Common myeloid progenitor, CD34-positive (primary cell): ENCODE measurements at places on chromosomes 5 and 9.
A peak's percentile ranks its signal among the peaks of the same experiment; 100 is the strongest.

- no peak for DNase-seq
Observed at GRCh38 chr5:137433539-137433938, 65.6 kb downstream of the SPOCK1 start.

DNA sequence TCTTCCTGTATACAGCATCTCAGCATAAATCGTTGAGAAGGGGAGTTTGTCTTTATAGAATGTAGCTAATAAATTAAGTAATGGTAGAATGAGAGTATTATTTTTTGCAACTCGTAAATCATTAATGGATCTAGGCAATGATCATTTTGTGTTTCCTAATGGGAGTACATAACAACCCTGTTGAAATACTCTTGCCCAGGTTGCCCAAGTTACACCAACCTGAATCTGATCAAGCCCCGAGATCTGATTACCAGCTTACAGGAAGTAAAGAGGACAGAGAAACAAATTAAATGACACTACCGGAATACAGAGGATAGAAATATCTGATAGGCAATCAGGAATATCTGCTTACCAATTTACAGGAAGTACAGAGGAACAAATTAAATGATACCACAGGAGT is 107.3 kb downstream of the AOPEP start:
- no peak for DNase-seq

GRCh38 chr5:152813526-152813925 is 408.4 kb upstream of the NMUR2 start:
- no peak for DNase-seq

DNA sequence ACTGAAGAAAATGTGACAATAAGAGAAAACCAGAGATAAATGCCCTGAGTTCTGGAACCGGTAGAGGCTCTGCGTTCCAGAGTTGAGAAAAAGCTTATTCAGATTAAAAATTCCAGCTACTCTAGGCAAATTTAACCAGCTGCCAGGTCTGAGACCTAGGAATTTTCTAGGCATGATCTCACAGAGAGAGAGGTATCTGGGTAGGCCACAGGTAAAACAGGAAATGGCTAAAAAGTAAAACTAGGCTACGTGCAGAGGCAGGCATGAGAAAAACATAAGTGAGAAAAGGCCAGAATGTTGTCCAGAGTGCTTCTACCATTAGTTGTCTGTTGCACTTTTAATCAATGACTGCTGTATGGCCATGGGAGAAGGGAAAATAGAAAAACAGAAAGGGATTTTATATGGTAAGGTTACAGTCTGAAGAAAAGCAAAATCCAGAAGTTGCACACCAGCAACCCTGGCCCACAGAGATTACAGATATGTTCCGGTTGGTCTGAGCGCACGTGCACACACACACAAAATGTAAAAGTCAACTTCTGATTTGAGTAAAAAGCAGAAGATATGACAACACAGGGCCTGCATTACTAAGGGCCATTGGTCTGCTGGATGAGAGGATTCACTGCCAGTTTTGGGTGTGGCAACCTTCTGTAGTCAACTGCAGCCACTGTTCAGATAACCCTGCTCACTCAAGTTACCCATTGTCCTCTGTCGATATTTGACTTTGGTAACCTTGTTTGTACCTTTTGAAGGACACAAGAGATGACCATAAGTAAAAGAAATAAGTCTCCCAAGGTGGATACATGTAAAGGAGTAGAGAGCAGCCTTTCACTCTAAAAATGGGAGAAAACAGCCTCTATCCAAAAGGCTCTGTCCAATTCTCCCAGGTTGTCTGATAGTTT is 266.0 kb downstream of the DTWD2 start:
- no peak for DNase-seq

GRCh38 chr9:130665431-130666392 is 1.3 kb downstream of the PRDM12 start:
- DNase-seq = peak; percentile 53

DNA sequence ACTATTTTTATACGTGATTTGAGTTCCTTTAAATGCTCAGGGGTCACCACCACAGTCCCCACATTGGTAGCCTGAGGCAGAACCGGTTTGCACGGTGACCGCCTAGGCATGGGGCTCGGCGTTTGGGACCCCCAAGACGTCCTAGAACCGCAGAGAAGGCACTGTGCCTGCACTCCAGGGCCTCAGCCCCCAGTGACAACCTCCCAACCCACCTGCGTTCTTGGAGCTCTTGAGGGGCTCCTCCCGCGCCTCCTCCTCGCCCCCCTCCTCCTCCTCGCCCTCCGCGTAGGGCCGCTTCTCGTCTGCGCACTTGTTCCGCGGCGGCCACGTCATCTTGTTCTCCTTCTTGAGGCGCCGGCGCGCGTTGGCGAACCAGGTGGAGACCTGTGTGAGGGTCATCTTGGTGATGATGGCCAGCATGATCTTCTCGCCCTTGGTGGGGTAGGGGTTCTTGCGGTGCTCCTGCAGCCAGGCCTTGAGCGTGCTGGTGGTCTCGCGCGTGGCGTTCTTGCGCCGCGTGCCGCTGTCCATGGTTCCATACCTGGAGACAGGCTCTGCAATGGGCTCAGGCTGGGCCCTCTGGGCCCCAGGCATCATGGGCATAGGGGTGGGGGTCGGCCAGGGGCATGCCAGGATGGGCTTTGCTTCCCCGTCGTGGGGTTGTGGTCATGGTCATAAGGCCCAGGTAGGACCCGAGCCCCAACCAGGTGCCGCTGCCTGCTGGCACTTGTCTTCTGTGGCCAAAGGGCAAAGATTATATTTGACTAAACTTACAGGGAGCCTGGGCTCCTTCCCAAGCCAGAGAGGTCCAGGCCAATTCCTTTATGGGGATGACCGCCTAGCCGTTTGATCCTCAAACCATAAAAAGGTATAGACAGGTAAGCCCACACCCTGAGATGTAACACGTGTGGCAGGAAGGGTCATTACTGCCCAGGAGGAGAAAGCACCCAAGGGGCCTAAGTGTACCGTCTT is 3.1 kb downstream of the IRX4 start:
- no peak for DNase-seq

DNA sequence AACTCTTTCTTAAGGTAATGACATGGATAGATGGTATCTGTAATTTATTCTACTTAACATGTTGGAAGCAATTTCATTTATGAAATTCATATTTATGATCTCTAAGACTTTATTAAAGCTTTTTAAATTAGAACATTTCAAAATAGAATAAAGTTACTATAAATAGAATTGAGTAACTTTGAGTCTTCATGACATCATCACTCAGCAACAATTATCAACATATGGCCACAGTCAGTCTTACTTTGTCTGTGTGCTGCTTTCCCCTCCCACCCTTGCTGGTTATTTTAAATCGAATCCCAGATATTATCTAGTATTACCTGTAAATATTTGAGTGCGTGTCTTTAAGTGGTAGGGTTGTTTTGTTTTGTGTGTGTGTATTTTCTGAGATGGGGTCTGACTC is 65.2 kb downstream of the IPO11 start:
- no peak for DNase-seq

DNA sequence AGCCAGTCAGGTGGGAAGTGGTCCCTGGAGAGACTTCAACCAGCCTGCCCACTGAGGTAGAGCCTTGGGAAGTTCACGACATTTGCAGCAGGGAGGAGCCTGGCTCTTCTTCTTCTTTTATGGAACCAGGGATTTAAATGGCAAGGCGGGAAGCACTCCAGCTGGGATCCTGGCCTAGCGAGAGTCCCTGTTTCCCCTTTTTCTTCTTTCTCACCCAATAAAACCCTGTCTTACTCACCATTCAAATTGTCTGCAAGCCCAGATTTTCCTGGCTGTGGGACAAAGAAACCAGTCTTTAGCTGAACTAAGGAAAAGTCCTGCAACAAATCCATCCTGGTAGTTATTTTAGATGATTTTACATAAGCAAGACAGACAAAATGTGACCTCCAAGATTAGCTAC is 503.7 kb downstream of the CDH10 start:
- DNase-seq = no peak

- DNase-seq = no peak
Observed at GRCh38 chr5:93300309-93300923, 280.6 kb downstream of the NR2F1-AS1 start.

DNA sequence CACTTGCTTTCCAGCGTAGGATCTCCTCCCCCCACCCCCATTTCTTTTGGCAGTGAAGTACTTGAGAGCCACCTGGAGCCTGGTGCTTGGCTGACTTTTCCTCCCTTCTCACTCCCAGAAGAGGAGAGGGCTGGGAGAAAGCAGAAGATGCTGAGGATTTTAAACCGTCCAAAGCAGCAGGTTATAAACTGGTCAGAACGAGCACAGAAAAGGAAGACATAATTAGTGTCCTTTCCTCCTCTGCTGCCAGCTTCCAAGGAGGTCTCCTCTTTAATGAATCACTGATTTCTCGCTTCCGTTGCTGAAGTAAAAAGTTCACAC is 563 bp upstream of the FGF10 start:
- no peak for DNase-seq

- no peak for DNase-seq
Observed at GRCh38 chr5:127228540-127229184, 61.9 kb upstream of the MEGF10 start.

GRCh38 chr9:113580041-113580953 is 116.8 kb downstream of the RGS3 start:
- peak; percentile 86 for DNase-seq

GRCh38 chr5:16486711-16487111 is 21.1 kb upstream of the ZNF622 start:
- DNase-seq = no peak

DNA sequence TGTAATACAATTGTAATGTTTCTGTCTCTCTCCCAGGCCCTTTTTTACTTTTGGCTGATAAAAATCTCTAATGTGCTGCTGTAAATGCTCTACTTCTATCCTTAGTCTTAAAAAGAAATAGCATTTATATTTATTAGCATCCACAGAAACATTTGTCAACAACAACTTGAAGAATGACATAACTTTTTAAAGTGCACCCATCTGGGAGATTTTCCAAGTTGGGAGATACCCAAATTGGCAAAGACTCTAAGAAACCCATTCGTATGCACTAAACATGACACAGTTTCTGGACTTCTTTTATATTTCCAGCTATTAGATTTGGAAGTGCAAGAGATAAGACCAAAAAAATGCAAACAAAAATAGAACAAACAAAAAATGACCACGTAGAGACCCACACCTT is 2287.4 kb upstream of the WWC1 start:
- DNase-seq = no peak

DNA sequence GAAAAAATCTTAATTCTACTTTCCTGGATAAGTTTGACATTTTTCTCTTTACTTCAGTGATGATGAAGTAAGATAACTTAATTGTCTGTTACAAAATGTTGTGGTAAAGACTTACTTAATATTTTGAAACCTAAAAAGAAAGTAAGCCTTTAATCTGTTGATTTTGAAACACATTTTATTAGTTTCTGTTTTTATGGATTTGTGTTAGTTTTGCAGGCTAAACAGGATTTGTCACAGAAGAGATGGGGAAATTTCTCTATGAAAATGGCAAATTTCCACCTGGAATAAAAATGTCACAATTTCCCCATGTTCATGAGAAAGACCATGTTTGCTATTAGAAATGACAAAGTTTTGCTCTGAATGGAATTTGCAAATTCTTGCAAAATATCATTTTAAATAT is 237.1 kb downstream of the RFX3 start:
- no peak for DNase-seq

DNA sequence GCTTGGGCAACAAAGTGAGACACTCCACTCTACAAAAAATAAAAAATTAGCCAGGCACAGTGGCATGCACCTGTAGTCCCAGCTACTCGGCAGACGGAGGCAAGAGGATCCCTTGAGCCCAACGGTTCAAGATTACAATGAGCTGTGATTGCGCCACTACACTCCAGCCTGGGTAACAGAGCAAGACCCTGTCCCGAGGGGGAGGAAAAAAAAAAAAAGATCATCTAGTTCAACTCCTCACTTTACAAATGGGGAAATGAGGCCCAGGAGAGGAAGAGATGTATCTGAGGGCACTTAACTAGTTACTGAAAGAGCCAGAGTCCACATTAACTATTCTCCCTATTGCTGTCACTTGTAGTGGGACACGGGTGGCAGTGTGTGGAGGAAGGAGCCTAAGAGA is 13.8 kb downstream of the PDCL start:
- no peak for DNase-seq
